ENCODE measurements at places on chromosomes 4 and X.

GRCh38 chr4:3215256-3215655 is 33.7 kb upstream of the MSANTD1 start:
- DNase-seq: no peak

- DNase-seq: no peak
These were observed 336.1 kb upstream of the BOD1L1 start for GRCh38 chr4:13963601-13964000.

- DNase-seq: no peak
These were observed 310.5 kb downstream of the CFAP299 start for GRCh38 chr4:80646061-80646460.

- DNase-seq: no peak
These were observed 285.0 kb upstream of the PITX2 start for GRCh38 chr4:110907801-110908313.

GRCh38 chr4:82057990-82058544 is 315.7 kb downstream of the HNRNPD start:
- DNase-seq: no peak

DNA sequence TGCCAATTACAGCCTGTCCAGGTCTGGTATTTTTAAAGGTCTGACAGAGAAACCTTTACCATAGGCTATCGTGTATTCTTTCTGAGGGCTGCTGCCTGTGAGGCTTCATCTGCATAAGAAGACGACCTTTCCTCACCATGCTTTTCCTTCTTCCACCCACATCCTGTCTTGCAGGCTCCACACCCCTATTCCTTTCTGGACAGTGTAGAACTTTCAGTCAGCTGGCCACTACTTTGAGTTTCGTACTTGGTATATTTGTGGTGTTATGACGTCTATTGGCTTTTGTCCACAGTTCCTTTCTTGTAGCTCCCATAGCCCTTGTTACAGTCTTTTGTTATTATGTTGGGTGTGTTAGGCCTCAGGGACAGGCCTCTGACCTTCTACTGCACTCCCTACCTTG is 311.4 kb downstream of the RAPGEF2 start:
- no peak for DNase-seq

GRCh38 chr4:174222266-174222872 is 61.1 kb downstream of the FBXO8 start:
- DNase-seq: no peak

DNA sequence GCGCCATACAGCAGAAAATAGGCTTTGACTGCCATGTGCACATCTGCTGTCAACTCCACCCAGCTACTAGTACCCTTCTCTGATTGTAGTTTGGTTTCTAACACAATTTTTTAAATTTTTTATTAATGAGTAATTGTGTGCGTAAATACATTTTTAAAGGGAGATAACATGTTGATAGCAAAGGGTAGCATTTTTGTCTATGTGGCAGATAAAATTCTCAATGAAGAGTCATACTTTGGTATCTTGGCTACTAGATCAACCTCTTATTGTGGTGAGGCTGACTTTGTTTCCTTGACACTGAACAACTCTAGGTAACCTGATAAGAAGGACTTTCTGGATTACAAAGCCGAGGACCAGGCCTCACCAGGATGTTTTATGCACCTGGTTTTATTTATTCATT is 9.5 kb downstream of the ADH4 start:
- DNase-seq: no peak

GRCh38 chrX:42149765-42150164 is 226.4 kb upstream of the CASK start:
- DNase-seq: no peak

- no peak for DNase-seq
These were observed 321.3 kb upstream of the CPXCR1 start for GRCh38 chrX:88425739-88426138.

DNA sequence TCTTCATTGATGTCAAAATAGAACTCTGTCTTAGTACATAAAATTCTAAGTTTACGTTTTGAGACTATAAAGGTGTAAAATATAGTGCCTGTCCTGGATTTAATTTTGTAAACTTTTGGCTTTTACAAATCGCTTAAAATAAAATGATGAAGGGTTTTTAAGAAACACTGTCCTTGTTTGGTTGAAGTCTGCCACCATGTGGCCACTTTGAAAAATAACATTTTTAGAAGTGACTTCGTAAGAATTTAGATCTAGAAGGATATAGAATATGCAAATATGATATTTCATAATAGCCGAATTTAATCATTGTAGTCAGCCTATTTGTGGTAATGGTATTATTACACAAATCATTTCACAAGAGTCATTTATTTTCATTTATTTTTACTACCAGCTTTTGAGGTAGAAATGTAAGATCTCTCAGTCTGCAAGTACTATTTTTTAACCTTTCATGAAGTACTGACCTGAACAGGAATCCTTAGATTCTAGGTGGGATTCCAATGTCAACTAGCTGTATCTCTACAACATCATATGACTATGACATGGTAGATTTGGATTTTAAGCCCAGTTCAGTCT is 31.0 kb upstream of the FAT4 start:
- DNase-seq: no peak

DNA sequence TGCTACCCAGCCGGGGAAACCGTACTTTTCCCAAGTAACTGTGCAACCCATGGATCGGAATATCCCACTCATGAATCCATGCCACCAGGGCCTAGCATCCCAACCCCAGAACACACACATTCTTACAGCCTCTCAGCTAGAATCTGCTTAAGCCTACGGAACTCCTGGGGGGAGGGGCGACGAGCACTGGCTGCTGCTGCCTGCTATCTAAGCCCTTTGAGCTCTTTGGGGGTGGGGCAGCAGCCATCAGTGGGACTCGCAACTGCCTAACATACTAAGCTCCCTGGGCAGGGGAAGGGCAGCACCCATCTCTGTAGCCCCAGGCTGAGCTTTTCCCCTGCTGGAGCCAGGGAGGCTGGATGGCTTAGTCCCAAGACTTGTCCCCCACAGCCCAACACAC is 28.6 kb downstream of the NUDT10 start:
- no peak for DNase-seq

- no peak for DNase-seq
These were observed 11.8 kb upstream of the SPON2 start for GRCh38 chr4:1183985-1184773.

- no peak for DNase-seq
These were observed 56.6 kb downstream of the INTS12 start for GRCh38 chr4:105651884-105652283.

DNA sequence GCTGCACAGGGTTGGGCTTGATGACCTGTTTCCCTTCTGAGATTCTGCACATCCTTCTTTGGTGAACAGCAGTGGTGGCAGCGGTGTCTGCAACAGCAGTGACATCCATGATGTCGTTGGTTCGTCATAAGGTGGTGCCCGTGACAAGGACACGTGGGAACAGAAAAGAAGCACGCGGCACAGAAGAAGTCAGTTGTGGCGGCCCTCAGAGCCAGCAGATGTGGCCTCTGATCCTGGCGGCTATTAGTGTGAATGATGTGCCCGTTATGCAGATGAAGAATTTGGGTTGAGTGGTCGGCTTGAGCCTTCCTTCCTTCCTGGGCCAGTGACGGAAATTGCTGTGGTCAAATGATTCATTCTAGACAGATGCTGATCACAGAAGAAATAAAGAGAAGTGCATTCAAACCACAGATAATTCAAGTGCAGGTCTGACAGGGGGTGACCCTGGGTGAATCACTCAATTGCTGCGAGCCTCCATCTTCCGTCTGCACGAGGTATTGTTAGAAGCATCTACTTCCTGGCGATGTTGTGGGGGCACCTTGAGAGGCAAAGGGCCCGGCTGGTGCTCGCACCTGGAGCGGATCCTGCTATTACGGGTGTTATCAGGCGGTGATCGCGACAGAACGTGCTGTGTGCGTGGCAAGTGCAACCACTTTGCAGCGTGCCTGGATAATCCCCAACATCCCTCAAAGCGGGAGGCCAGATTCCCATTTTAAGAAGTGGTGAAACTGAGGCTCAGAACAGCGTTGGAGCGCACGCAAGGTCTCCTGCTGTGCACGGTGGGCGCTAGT is 215.2 kb upstream of the PSAPL1 start:
- DNase-seq: no peak

DNA sequence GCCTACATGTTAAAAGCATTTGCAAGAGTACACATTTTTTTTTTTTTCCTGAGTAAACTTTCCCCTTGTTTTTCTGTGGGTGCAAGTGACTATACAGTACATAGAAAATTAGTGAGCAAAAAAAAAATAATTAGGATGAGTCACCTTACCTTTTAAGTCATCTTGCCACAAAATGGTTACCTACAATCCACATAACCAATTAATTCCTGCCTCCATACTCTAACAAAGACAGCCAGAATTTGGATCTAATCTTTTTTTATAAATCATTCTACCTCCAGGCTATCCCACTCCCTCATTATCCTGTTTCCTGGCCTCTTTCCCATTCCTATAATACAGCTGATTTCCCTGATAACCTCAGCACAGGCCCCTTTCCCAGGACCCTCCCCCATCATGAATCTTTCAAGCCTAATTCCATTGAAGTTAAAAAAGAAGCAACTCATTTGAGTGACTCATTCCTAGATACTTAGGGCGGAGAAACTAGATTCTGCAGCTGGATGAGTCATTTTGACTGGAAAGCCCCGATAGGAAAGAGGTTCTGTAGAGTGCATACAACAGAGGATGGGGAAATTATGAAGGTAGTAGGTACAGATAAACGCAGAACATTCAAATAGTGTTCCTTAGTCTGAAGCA is 128.2 kb downstream of the C4orf51 start:
- DNase-seq: no peak

DNA sequence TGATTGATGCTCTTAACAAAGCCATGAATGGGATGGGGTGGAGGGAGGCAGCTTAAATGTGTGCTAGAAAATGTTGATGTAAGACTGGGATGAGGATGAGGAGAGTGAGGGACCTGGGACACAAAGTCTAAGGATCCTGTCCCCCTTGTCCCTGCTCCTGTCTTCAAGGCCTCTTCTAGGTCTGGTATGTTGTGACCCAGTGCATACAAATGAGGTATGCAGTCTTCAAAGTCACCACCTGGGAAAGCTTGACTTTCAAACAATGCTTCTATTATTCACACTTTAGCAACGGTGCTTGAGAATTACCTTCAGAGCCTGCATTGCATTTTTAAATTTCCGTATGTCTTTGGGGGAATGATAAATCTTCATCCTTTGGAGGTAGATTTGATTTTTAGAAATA is 88.4 kb upstream of the SLC34A2 start:
- no peak for DNase-seq

DNA sequence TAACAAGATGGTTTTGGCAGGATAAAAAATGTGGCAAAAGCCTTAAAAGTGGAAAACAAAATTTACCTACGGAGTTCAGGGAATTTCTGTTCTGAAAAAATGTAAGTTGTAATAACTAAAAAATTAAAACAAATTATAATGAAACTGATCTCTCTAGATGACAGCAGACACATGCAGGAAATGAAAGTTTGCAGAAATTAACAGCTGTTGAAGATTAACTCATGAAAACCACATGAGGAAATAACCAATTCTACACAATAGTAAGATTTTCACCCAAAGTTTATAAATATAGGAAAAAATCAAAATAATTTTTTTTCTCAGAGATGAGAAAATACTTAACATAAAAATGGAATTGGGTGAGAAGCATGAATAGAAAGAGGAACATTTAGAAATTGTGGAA is 47.5 kb upstream of the UGT2B15 start:
- DNase-seq: no peak

DNA sequence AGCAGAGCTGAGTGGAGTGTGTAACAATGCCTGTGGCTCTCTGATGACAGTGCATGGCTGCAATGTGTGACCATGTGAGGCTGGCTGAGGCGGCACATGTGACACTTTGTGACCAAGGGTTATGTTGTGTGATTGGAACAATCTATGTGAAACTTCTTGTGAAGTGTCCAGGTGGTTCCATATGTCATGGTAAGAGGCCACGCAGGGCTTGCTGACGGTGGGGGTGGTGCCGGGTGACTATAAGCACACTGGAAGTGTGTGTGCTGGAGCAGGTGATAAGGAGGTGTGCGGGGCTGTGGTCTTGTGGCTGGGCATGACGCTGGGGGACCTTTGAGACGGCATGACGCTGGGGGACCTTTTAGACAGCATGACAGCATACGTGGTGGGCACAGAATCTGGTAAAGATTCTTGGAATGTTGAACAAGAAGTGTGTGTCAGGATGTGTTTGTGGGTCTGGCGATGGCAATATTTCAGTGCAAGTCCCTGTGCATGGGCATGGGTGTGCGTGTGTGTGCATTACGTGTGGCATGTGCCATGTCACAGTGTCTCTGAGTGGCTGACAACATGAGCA is 7.4 kb upstream of the HDAC6 start:
- DNase-seq: no peak

GRCh38 chr4:60683357-60683756 is 516.8 kb upstream of the ADGRL3 start:
- DNase-seq: no peak
